ENCODE measurements at places on chromosomes 1 and 21.

DNA sequence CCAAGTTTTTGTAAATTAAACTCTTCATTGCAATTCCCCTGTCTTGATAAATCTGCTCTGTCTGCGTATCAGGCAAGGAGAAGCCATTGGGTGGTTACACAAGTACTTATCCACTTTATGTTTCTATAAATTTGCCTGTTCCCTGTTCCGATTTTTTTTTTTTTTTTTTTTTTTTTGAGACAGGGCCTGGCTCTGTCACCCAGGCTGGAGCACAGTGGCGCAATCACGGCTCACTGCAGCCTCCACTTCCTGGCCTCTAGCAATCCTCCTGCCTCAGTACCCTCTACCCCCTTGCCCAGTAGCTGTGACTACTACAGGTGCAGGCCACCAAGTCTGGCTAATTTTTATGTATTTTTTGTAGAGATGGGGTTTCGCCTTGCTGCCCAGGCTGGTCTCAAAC is 11.1 kb upstream of the CSRP1 start:
- DNase-seq = no peak

DNA sequence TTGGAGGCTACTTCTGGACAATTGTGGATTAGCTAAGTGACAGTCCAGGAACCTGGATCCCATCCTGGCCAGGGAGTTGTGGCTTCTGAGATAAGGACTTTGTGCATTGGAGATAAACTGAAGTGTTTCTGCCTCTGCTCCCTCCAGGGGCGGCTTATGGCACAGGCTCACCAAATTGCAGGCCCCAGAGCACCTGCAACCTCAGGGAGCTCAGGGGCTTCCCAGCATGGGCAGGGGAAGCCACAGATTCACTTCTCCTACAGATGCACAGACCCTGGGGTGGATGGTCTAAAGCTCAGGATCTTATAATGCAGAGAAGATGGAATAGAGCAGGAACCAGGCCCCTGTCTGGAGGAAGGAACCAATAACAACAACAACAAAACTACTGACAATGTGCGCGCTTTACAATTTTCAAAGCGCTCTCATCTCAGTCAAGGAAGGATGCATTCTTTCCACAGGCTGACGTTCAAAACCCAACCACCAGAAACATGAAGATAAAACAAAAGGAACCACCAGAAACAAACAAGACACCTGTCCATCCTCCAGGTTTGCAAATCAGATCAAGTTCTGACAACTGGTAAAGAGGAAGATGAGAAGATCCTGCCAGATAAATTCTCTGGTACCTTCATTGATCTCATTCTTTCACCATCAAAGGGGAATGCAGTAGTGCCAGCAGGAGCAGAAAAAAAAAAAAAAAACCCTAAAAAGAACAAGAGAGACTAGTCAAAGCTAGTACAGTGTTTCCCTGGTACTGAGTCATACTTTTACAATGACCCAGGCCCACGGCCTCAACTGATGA is 121.0 kb upstream of the IRF2BP2 start:
- peak; percentile 37 for DNase-seq

- DNase-seq = no peak
Observed at GRCh38 chr1:1752636-1753606, 25.3 kb downstream of the NADK start.

- DNase-seq = no peak
Observed at GRCh38 chr1:38614861-38615260, 244.7 kb downstream of the RRAGC start.

DNA sequence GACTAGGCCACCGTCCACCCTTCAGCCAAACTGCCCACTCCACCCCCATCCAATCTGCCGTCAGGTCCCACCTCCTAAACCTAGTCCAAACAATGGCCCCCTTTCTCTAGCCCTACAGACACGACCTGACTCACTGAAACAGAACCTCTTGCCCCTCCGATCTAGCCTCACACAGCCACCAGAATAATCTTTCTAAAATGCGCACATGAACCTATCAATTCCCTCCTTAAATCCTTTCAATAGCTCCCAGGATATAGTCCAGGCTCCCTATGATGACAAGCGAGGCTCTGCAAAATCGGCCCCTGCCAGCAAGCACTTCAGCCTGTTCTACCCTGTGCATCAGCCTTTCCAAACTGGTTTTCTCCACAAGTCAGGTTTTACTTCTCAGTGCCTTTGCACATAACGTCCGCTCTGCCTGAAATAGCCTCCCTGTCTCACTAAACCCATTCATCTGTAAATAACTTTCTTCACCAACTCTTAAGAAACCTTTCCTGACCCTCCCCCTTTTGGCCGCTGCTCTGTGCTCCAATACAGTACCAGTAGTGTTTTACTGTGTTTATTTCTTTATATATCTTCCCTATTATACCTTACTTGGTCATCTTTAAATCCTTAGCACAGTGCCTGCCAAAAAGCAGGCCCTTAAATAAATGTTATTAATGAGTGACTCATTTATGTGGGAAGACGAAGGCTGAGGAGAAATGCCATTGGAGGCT is 9.0 kb upstream of the CDC20 start:
- DNase-seq = no peak

- peak; percentile 30 for DNase-seq
Observed at GRCh38 chr1:119587341-119587740, 60.7 kb downstream of the ZNF697 start.

DNA sequence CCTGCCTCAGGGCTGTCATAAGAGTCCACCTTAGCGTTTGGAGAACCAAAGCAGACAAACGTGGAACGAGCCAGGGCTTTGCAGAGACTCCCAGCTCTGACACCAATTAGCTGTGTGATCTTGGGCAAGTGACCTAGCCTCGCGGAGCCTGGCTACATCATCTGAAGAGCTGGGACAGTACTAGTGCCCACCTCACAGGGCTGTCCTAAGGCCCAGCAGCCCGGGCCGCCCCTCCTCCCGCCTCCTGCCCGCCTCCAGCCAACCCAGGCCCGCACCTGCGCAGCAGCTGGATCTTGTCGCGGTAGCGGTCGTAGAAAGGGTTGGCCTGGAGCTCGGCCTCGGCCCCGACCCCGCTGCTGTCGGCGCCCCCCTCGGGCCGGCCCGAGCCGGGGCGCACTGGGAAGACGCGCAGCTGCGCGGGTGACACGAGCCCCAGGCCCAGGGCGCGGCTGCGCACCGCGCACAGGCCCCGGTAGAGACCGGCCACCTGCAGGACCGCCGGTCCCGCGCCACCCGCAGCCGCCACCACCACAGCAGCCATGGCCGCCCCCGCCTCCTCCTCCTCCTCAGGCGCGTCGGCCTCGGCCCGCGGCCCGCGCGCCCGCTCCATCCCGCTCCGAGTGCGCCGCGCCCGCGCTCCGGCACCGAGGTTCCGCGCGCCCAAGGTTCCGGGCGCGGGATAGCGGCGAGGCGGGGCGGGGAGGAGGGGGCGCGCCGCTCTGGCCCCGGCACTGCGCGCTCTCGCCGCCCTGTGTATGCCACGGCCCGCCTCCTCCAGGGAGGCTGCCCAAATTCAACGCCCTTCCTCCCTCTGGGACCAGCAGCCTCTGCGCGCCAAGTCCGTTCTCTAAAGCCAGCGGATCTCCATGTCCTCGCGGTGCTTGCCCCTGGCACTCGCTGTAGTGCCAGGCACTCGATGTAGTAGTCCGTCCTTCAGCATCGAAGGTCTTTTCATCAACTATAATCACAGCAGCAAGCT is at the start of gene ATPAF1:
TSS of gene ATPAF1 (minus strand) at position 583 of the 979 bp plus-strand sequence. CDS start at position 541, 42 bp downstream.
- peak; percentile 67 for DNase-seq

GRCh38 chr1:147735423-147735822 is 25.0 kb downstream of the GJA5 start:
- no peak for DNase-seq

GRCh38 chr1:86018283-86018923 is 138.2 kb downstream of the COL24A1 start:
- peak; percentile 28 for DNase-seq

DNA sequence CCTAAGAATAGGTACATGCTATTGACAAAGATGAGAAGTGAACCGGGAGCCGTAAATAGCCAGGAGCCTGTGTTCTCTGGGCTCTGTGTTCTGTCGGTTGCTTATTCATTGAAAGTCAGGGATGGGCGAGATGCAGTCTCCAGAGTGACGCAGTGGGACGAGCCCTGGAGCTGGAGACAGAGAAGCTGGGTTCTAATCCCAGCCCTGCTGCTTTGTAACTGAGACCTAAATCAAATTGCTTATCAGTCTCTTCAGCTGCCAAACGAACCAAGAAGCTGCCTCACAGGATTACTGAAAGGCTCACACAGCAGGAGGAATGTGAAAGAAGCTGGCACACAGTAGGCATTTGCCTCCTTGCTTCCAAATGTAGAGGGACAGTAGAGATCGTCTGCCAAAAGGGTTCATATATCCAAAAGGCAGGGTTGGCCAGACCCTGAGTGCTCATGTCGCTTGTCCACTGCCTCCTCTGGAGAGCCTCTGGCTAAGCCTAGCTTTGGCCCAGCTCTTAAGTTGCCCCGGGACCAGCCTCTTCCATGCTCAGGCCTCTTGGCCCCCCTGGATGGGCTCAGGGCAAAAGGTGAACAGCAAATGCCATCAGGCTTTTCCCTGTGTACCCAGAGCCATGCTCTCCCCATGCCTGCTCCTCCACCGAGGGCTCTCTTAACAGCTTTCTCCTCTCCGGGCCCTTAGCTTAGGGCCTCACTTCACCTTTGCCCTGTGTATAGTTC is 134.2 kb upstream of the IPO9 start:
- no peak for DNase-seq

DNA sequence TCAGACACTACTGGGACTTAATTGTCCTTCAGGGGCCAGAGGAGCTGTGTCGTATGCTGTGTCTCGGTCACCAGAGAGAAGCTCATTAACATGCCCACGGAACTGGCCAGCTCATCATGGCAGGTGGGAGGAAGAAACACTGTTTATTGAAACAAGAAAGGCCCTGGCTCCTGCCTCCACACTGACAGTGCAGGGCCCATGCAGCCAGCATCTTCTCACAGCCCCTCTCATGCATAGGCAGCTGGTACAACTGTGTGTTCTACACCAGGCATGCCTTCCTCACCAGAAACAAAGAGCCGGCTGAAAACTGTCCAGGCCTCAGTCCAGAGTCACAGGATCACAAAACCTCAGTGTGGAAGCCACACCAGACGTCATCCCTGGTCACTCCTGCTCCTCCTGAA is 106.0 kb downstream of the UBE2U start:
- no peak for DNase-seq

DNA sequence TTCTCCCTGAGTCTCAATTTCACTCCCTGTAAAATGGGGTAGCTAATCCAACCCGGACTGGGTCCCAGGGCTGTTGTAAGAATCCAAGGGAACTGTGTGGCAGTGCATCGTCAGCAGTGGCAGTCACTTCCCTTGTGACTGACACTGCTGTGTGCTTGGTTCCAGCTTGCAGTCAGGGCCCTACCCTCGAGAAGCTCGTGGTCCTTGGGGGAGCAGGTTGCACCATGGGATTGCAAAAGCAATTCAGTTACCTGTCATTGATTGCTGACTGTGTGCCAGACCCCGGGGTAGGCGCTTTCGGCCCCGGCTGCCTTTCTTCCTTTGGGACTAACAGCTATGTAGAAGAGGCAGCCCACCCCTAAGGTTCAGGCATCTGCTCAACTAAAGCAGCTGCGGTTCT is 2.9 kb downstream of the PTPRF start:
- no peak for DNase-seq

DNA sequence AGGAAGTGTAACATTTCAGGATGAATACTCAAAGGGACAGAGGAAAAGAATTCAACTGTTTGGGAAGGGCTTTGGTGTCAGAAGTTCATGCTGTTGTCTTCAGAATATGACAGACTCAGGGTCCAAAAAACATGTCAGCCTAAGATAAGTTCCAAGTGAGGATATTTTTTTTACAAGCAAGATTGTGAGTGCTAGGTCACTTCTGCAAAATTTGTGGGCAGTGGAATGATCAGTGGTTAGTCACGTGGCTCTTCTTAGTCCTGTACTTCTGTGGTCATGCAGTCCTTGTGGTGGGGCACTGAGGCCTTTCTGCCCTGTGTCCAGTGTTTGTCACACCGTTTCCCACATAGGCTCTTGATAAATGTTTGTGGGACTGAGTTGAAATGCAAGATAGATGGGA is 5.2 kb downstream of the RGL1 start:
- no peak for DNase-seq

- DNase-seq = no peak
Observed at GRCh38 chr1:31702836-31703404, 897 bp downstream of the COL16A1 start.

GRCh38 chr1:109392788-109393616 is 4.7 kb downstream of the SORT1 start:
- peak; percentile 51 for DNase-seq

GRCh38 chr1:229643996-229644745 is 18.1 kb downstream of the URB2 start:
- no peak for DNase-seq

GRCh38 chr1:4773226-4773625 is 118.8 kb downstream of the AJAP1 start:
- peak; percentile 8 for DNase-seq

DNA sequence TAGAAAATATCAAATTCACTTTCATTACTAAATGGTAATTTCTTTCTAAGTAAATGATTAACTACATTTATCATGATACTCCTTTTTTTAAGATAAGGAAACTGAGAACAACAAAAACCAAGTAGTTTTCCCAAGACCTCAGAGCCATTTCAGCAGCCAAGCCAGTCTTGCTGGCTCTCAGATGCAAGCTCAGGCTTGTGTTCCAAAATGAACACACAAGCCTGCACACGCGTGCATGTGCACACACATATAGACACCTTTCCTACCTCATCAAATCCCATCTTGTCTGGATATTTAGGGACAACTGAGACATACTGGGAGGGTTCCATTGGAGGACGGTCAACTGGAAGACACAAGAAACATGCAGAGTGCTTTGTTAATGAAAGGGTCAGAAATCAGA is 83.0 kb downstream of the COLGALT2 start:
- DNase-seq = no peak

DNA sequence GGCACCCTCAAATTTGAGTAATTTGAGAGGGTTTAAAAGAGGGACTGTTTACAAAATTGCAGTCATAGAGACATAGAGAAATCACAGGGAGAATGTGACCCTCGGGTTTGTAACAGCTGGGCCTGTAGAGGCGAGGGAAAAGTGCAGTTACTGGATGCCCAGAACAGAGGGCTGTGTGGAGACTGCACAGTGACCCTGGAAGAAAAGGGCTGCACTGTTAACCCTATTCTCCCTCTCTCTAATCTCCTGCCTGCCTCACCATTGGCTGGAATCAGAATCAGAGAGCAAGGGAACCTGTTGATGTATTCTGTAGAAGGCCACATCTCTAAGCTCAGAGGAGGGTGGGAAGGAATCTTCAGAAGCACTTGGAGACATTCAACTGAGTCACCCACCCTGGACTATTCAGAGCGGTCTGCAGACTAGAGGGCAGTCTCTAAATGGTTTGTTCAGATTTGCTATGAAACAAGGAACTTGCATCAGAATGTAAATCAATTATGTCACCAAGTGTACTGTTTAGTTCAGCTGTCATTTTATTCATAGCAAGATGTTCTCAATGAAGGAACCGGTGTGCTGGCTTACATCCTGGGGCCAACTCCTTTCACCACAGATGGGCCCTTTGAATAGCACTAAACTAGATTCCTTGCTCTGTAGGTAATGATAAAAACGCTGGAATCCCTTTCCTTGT is 132.2 kb upstream of the HOOK1 start:
- no peak for DNase-seq

- no peak for DNase-seq
Observed at GRCh38 chr1:173415490-173415889, 61.6 kb upstream of the PRDX6 start.

- no peak for DNase-seq
Observed at GRCh38 chr1:166691476-166691875, 147.8 kb upstream of the POGK start.

- DNase-seq = no peak
Observed at GRCh38 chr1:245301921-245302320, 147.1 kb downstream of the KIF26B start.

GRCh38 chr1:229005556-229005955 is 265.4 kb upstream of the RAB4A start:
- no peak for DNase-seq
